ENCODE measurements at places on chromosomes 7 and 10.
A peak's percentile ranks its signal among the peaks of the same experiment; 100 is the strongest.

GRCh38 chr7:78172267-78172757 lies 373.7 kb downstream of the PHTF2 start:
- no peak for DNase-seq

DNA sequence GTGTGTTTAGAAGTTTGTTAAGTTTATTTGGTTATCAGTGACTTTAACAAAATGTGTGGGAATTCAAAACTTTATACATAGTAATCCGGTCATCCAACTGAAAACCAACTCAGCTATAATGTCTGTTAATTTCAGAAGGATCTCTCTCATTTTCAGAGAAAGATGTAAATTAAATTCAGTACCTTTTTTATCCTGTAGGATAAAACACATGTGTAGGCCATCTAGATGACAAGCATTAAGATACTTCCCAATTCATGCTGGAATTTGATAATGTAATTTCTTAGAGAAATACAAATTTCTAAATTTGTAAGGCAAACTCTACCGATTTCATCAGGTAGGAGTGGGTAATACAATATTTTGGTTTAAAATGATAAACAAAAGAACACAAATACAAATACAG lies 43.4 kb upstream of the STEAP4 start:
- no peak for DNase-seq

DNA sequence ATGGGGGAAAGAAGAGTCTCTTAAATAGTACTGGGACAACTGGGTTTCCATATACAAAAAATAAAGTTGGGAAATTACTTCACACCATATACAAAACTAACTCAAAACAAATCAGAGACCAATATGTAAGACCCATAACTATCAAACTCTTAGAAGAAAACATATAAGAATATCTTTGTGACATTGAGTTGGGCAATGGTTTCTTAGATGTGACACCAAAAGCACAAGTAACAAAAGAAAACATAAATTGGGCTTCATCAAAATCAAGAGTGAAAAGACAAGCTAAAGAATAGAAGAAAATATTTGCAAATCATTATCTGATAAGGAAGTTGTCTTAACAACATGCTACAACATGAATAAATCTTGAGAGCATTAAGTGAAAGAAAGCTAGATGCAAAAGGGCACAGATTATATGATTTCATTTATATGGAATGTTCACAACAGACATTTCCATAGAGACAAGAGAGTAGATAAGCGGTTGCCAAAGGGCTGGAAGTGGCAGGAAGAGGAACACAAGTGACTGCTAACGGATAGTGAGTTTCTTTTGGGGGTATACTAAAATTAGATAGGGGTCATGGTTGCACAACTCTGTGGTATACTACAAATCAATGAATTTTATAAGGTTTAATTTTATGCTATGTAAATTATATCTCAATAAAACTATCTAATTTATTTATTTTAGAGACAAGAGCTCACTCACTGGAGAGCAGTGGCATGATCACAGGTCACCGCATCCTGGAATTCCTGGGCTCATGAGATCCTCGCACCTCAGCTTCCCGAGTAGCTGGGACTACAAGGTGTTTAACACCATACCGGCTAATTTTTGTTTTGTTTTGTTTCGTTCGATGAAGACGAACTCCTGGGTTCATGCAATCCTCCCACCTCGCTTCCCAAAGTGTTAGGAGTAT lies 35.4 kb downstream of the JMJD1C start:
- DNase-seq = no peak

- DNase-seq = no peak
Measured at GRCh38 chr10:118423800-118424442, 81.8 kb upstream of the FAM204A start.

DNA sequence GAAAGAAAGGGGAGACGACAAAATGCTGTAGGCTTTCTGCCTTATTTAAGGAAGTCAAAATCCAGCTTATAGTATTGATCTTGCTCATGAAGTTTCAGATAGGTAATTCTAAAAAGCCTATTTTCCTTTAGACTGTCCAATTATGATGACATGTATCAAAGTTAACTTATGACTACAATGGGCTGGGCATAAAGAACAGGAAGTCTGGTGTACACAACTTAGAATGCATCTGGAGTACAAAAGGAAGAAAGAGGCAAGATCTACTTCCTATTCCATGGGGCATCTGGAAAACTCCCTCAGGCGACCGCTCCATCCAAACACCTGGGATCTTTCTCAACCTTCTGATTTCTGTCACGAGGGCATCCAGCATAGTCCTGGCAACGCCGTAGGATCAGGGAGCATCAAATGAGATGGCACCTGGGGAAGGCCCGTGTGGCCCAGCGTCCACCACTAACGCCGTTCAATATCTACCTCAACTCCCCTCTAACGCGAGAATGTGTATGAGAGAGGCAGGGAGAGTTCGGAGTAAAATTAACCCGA lies 512 bp downstream of the FAM24B start:
- DNase-seq = peak; percentile 19

- no peak for DNase-seq
Measured at GRCh38 chr7:125908711-125909110, 979.1 kb upstream of the POT1 start.

DNA sequence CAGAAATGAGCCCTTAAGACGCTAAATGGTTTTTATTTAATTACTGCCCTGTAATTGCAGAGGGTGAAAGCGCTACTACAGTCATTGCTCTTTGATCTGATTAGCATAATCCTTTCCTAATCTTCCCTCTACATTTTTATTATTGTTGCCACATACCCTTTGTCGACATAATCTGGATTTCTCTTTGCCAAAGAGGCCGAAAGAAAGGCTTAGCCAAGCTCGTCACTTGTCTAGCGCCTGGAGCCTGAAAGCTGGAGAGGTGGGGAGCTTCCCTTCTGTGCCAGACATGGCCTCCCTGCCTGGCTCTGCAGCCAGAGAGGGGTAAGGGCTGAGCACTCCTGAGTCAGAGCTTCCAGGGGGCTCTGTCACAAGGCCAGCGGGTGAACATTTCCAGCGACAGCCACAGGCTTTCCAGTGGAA lies 145.9 kb downstream of the PRKAG2 start:
- DNase-seq = no peak
